ENCODE measurements at places on chromosomes 7 and 10.

GRCh38 chr7:86978808-86979506 is 80.5 kb downstream of the ELAPOR2 start:
- no peak for DNase-seq

GRCh38 chr7:92809760-92810573 is 26.4 kb downstream of the CDK6 start:
- DNase-seq: peak; percentile 36

DNA sequence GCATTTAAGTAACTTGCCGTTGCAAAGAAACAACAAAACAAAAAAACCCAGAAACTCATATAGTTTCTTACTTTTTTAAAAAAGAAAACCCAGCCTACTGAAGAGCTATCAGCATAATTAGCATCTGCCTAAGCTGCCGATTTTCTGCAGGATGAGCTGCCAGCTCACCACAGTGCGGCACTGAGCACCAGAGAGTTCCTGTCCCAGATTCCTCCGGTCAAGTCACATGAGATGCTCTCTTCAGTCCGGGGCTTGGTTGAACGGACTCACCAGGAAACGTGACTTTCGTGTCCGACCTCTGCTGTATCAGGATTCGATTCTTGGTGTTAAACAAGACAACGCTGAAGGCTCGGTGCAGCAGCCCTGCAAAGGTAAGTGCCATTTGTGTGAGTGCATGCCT is 3.2 kb downstream of the IDI2 start:
- no peak for DNase-seq

- DNase-seq: no peak
These were observed 47.4 kb downstream of the PPIF start for GRCh38 chr10:79394664-79395063.

GRCh38 chr7:124747072-124747471 is 18.5 kb downstream of the GPR37 start:
- no peak for DNase-seq

DNA sequence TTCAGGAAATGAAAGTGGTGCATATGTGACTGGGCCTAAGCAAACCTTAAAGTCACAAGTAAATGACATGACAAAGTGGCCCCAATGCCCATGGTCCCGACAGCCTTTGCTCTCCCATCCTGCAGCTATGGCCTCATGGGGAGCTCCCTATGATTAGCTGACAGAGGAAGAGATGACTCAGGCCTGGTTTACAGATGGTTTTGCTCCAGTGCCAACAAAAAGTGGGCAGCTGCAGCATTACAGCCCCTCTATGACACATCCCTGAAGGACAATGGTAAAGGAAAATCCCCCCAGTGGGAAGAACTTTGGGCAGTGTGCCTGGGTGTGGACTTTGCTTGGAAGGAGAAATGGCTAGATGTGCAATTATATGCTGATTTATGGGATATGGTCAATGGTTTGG is 105.1 kb upstream of the ADCY1 start:
- no peak for DNase-seq

- no peak for DNase-seq
These were observed 75.3 kb downstream of the MKI67 start for GRCh38 chr10:128050936-128051335.

GRCh38 chr7:149750122-149750845 is 23.1 kb downstream of the ZNF467 start:
- DNase-seq: no peak

- no peak for DNase-seq
These were observed 98.1 kb downstream of the TCF7L2 start for GRCh38 chr10:113047963-113048781.

- DNase-seq: peak; percentile 70
These were observed 20.3 kb upstream of the SFRP5 start for GRCh38 chr10:97791824-97792721.

DNA sequence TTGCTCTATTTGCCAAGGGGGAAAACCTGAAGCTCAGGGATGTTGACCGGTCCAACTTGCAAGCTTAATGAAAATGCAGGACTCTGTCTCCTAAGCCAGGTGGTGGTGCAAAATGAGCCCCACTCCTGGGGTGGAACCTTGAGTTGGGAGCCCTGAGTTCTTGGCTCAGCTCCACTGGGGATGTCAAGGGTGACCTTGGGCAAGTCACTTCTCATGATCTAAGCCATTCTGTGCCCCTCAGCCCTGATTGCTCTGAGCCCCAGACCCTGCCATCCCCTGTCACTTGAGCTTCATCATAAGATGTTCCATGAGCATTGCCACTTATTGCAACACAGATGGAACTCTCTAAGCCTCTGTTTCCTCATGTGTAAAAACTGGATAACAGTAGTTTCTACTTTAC is 33.9 kb downstream of the MYL10 start:
- no peak for DNase-seq

- DNase-seq: no peak
These were observed 90.1 kb downstream of the PCDH15 start for GRCh38 chr10:54710918-54711317.

GRCh38 chr10:92486637-92487036 is 87.3 kb downstream of the IDE start:
- no peak for DNase-seq

DNA sequence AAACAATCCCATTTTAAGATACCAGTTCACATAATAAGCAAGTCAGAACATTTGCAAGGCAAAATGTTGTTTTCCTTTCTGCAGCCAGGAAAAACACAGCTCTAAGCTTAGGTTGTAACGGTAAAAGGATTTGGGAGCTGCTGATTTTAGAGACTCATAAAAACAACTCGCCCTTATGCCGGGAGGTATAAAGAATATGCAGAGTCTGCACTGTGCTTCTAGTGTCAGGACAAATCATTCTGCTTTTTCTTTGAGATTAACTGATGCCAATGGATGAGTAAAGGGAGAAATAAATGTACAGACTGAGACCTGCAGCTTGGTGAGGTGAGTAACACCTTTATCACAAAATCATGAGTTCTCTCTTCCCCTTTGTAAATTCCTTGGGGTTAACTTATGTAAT is 2.0 kb upstream of the SFR1 start:
- DNase-seq: no peak

- DNase-seq: no peak
These were observed 36.0 kb downstream of the PHF14 start for GRCh38 chr7:11009631-11010030.

DNA sequence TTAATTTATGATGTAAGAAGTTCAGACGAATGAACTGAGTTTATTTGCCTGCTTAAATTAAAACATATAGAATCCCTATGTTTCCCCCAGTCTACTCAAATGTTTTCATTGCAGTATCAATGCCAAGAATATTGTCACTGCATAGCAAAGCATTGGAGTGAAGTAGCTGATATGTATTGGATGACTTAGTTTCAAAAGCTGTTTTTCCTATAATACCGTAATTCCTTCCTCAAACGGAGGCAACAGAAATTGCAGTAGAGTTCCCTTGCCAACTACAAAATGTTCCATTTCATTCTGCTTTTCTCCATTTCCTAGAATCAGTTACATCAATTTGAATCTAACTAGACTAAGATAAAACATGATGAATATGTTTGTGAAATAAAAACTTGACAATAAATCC is 174.1 kb downstream of the CNTNAP2 start:
- DNase-seq: no peak

DNA sequence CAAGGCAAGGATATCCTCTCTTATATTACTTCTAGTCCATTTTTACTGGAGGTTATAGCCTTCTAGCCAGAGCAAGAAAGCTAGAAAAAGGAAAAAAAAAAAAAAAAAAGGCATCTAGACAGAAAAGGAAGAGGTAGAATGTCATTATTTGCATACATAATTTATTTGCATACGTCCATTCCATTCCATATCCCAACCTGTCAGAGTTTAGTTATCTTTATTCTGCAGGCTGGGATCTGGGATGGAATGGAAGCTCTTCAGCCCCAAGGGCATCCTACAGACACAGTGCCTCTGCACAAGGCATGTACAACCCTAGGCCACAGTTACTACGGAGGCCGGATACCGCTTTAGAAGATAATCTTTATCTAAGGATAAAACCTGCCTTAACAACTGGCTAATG is 9.6 kb downstream of the CH25H start:
- no peak for DNase-seq

GRCh38 chr7:47303695-47304453 is 278.0 kb downstream of the TNS3 start:
- DNase-seq: no peak

DNA sequence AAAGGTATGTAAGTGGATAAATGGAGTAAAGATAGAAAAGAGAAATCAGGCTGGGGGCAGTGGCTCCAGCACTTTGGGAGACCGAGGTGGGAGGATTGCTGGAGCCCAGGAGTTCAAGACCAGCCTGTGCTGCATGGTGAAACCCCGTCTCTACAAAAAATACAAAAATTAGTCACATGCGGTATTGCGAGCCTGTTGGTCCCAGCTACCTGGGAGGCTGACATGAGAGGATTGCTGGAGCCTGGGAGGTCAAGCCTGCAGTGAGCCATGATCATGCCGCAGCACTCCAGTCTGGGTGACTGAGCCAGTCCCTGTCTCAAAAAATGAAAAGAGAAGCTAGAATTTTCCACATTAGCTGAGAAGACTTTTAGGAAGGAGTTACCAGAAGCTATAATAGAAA is 14.8 kb downstream of the LCOR start:
- no peak for DNase-seq

DNA sequence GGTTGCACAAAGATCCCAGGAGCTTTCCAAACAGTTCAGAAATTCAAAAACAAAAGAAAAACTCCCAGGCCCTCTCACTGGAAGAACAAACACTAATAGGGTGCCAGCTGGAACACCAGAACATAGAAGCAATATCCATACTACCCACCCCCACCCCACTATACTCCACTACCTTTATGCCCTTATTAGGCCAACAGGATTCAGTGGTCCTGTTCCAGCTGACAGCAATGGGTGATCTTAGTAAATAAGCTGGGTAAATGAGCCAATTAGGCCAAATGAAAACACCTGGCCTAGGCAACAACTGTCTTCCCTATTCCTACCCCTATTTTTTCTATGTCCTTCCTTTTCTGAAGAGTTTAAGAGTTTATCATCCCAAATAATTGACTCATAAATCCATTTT is 11.7 kb downstream of the NOC3L start:
- no peak for DNase-seq

DNA sequence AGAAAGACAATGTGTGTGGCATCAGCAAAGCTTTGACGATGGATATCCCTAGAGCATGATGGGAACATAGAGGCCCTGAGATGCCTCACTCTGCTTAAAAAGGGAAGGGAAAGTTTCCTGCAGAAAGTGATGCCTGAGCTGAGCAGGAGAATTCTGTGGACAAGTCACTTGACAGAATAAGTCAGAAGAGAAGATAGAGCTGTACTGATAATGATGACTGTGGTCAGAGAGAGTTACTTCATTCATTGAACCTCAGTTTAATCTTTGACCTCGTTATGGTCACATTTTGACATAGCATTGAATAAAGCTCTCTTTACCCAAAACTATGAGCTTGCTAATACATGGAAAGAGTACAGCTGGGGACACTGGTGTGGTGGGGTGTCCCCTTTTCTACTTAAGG is 7.6 kb downstream of the CUBN start:
- no peak for DNase-seq

GRCh38 chr10:1520909-1521565 is 216.3 kb downstream of the ADARB2 start:
- no peak for DNase-seq

GRCh38 chr10:126674741-126675515 is 4.4 kb upstream of the C10orf90 start:
- no peak for DNase-seq

GRCh38 chr7:95684037-95684436 is 87.7 kb upstream of the PDK4 start:
- no peak for DNase-seq

DNA sequence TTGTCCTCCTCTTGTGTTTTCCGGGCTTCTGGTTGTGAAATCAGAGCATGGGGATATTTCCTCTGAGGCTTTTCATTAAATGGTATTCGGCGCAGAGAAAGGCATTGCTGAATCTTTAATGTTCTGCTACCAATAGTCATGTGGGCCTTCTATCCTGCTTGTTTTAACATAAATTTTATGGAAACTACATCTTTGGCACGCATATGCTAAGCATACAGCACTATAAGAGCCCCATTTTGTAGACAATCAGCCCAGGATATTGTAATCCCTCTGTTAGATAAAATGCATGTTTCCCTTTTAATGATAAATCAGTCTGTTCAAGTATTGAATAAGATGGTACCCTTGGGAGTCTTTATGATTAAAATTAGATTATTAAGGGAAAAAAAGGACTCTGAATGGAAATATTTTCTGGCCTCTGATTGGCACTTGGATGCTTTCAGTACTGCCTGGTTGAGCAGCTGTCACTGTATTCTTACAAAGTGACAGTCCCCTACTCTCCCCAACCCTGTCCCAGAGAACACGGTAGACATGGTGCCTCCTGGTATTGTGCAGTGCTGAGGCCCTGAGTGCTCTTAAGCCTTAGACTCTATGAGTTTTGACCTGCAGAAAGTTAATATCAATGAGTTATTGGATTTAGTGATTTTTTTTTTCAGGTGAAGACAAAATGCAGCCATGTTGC is 256.3 kb downstream of the POU6F2 start:
- no peak for DNase-seq

All from activated CD4-positive, alpha-beta T cell treated with anti-CD3 and anti-CD28 coated beads, Interleukin-2, amount 50 U/mL, for 1 hour (primary cell).